ENCODE measurements at places on chromosomes 5 and 9.

- DNase-seq, result no peak
Observed at GRCh38 chr5:114912189-114912920, 257.4 kb downstream of the TRIM36 start.

DNA sequence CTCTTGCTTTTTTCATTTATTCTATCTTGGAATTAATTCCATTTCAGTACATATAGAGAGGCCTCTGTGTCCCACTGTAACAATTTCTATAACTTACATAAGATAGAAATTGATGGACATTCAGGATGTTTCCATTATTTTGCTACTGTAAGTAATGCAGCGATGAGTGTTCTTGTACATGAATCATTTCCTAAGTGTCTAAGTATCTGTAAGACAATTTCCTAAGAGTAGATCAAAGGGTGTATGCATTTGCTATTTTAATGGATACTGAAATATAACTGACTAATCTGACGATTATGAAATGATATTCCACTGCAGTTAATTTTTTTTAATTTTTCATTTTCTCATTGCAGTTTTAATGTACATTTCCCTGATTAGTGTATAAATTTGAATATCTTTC lies 23.0 kb upstream of the RBM22 start:
- no peak for DNase-seq

DNA sequence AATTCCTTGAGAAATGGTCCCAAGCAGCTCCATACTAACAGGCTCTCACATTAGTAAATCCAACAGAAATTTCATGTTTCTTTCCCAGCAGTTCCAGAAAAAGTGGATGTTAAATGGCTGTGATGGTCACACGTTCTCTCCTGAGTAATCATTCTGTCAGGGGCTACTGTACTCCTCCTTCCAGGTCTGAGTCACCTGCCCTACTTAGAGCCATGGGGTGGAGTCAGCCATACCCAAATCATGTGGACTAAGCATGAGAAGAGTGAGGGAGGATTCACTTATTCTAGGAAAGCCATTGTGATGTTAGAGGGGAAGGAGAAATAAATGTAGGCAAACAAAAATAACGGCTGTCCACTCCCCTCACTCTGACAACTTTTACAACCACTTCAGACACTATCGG lies 547.2 kb downstream of the CSNK1G3 start:
- no peak for DNase-seq

- DNase-seq, result no peak
Observed at GRCh38 chr5:10671041-10672008, 89.7 kb downstream of the DAP start.

- DNase-seq, result no peak
Observed at GRCh38 chr9:98231770-98232478, 23.5 kb downstream of the TBC1D2 start.

Data from brain (organoid and tissue), 16 donors.